ENCODE measurements at places on chromosomes 12 and 14.

GRCh38 chr12:13024531-13024916, 19.7 kb upstream of the FAM234B start:
- DNase-seq: no peak

GRCh38 chr12:89863968-89864367, 155.3 kb upstream of the ATP2B1 start:
- no peak for DNase-seq

- DNase-seq: no peak
Observed at GRCh38 chr14:102810523-102810922, 33.3 kb downstream of the TRAF3 start.

DNA sequence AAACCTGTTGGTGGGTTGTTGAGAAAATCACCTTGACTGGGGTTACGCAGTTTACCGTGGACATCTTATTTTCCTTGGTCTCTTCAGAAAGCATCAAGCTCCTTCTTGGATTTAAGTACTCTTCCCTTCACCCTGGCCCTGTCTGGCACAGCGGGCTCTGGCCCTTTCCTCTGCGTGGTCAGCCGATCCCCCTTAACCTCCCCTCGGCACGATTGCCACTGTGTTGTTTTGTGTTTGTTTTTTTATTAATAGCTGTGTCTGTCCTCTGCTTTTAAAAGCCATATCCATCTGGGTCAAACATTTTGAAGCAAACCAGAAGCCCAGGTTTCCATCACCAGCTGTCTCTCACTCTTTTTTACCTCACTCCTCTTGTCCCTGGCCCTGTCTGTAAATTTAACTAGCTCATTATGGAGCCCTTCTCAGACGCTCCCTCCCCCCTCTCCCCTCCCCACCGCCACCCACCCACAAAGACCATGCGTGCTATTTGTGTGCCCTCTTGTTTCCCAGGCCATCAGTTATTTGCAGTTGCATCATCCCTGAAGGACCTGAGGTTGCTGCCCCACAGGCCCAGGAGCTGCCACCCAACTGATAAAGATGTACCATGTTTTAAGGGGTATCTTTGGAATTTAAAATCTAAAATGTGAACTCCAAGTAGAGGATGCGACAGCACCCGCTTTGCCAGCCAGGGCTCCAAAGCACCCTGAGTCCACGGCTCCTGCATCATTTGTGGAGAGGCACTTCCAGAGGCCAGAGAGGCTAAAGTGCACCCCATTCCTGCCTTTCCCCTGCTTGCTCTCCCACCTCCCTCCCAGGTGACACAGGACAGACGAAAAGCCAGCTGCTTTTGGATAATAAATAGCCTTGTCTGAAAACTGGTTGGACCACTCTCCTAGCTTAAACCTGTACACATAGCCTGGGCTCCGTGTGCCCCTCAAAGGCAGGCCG, 3.9 kb downstream of the BCL11B start:
- no peak for DNase-seq

GRCh38 chr12:86015026-86015425, 140.9 kb downstream of the NTS start:
- DNase-seq: no peak

DNA sequence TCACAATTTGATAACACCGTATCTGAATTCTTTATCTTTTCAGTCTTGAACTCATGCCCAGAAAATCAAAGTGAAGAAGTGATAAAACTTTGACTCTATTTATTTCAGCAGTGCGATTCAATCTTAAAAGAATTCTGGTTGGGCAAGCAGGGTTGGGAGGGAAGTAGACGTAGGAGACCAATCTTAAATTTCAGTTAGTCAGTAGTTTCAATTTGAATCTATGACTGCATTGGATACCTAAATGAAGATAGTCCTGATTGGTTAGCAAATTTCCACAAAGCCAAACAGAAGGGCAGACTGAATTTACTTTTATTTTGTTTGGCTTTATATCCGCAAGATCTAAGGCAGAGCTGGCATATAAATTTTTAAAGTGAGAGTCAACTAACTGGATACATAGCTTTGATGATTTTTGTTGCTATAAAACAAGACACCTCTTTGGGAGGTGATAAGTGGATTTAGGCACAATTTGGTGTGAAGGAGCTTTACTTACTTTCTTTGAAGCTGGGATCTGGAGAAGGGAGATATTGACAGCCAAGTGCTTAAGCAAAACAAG, 2.6 kb downstream of the ACSS3 start:
- no peak for DNase-seq

DNA sequence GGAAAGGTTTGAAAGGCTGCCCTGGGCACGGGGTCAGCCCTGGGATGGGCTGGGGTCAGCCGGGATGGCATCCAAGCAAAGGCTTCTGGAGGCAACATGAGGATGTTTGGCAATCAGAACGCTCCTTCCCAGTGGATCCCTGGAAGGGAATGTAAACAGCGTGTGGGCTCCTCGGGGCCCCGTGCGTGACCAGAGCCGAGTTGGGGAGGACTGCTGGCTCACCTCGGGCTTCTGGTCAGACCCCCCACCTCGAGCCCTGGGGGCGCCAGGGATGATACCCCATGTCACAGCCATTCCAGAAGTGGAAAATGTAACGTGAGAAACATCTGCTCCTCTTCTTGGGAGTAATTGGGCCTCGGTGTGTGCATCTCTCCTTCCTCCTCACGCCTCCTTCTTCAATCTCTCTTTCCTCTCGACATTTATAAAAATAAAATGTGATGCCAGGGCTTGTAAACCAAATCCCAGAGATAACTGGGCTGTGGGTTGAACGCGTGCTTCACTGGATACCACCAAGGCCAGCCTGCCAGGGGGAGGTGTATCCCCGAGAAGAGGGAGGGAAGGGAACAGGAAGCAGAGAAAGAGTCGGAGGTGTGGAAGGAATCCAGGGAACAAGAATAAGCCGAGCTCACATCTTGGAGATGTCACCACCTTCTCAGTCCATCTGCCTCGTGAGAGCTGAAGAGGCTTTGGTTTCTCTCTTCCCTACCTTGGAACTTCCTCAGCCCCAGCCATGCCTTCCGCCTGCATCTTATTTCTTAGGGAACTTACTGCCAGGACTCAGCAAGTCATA, 144.8 kb downstream of the NUAK1 start:
- DNase-seq: no peak

- no peak for DNase-seq
Observed at GRCh38 chr14:98945611-98946570, 326.1 kb downstream of the BCL11B start.

- peak; percentile 55 for DNase-seq
Observed at GRCh38 chr12:117119592-117120198, 20.5 kb upstream of the TESC start.

GRCh38 chr14:101223127-101223526, 319.6 kb upstream of the RTL1 start:
- DNase-seq: peak; percentile 27

GRCh38 chr12:129657179-129657578, 246.6 kb downstream of the TMEM132D start:
- no peak for DNase-seq

DNA sequence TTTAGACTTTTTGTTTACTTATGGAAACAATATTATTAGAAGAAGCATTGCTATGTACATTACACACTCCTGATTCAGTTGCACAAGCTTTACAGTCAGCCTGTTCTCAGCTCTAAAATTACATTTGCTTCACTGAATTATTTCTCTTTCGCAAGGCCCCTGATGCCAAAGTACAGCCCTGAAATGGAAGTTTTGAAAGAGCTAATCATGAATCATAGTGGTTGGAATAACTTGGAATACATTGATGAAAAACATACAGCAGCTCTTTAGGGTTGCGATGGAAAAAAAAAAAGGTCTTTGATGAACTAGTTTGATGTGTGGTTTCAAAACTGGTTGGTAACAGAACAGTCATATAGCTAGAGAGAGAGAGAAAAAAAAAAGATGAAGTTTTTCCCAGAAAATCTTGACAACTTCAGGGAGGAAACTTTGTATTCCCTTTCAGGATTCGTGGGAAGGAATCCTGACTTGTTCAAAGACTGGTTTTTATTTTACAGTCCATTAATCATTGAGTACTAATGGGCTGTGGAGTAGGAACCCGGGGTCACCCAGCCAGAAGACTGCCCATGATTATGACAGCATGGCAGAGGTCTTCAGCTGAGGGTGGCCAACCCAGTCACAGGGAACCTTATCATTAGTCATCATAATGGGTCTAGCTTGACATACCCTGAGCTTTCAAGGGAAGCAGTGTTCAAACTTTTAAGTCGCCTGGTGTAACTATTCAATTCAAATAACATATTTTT, 460.1 kb downstream of the NAV3 start:
- DNase-seq: no peak

GRCh38 chr12:51323966-51324895, at the start of gene BIN2:
Gene BIN2, minus strand, starts transcription at chr12:51324174. Its CDS starts 72 bp downstream, at chr12:51324102.
- DNase-seq: no peak

- DNase-seq: no peak
Observed at GRCh38 chr12:8143261-8143660, 13.6 kb upstream of the ZNF705A start.

DNA sequence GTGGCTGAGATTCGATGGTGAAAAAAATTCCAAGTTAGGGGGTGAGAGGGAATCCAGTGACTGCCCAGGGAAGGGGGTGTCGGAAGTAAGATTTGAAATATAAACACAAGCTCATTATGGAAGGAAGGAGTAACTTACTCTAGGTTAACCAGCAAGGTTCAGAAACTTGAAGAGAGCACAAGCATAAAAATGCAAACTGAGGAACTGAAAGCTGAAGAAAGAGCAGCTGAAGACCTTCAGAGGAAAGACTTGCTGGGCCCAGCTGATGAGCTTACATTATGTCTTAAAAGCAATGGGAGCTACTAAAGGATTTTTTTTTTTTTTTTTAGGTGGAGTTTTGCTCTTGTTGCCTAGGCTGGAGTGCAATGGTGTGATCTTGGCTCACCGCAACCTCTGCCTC, 189.7 kb upstream of the GRIN2B start:
- no peak for DNase-seq

DNA sequence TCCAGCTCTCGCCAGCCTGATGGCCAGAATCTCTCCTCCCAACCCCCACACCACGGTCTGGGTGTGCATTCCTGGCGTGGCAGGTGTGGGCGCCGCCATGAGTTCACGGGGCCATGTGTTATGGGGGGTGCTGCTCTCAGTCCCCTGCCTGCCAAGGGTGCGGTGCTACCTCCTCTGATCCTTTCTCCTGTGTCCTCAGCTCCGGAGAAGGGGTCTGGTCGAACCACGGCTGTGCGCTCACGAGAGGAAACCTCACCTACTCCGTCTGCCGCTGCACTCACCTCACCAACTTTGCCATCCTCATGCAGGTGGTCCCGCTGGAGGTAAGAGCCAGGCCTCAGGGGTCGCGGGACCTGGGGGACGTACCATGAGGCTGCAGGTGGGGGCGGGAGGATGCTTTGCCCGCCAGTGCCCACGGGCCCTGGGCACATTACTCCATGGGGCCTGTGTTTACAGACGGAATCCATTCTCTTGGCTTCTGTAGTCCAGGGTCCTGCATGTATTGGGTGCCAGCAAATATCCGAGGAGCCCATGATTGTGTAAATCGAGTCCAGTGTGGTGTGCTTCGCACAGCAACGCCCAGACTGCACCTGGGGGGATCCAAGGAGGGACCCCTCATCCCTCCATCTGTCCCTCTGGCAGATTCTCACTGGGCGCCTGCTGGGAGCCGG, 130.8 kb downstream of the ADGRD1 start:
- DNase-seq: no peak

GRCh38 chr12:131112700-131113290, 159.1 kb downstream of the ADGRD1 start:
- no peak for DNase-seq

- no peak for DNase-seq
Observed at GRCh38 chr14:71556730-71557129, 375.5 kb upstream of the RGS6 start.

- DNase-seq: no peak
Observed at GRCh38 chr12:118188690-118189371, 52.9 kb downstream of the PEBP1 start.

DNA sequence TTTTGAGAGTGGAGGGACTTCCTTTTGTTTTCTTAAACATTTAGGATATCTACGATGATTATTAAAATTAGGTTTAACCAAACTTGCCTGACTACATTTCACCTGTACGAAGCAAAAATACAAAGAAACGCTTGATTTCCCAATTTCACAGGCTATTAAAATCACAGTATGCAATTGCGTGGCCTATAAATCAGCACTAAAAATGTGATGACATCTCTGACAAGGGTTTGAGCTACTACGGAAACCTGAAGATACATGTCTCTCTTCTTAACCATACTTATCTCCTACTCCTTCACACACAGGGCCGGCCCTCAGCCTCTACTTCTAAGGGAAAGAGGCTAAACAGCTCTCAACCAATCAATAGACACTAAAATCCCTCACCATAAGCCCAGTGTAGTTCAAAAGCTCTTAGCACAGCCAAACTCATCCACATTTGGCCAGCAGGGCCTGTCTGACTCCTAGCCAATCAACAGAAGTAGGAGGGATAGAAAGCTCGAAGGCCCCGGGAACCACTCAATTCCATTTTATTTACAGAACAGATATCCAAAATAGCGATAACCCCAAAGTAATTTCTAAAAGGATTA, 137.3 kb downstream of the FOXN3 start:
- no peak for DNase-seq

- no peak for DNase-seq
Observed at GRCh38 chr12:41188058-41188840, at the start of gene PDZRN4. Gene PDZRN4, plus strand, starts transcription at chr12:41188320.

DNA sequence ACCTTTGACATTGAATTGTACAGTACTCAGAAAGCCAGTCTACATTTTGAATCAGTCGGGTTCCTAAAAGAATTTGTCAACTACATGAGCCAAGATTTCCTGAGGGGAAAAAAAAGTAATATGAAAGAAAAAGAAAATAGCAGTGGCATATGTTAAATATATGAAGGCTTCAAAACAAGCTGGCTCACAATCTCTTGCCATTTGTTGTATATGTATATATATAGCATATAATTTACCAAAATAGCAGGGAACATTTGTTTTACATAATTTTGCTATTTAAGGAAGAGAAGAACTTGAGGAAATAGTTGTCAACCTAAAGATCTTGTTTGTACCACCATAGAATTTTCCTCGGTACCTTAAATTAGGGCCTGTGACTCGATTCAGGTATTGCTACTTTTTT, 16.9 kb downstream of the SVOP start:
- no peak for DNase-seq

GRCh38 chr12:96322720-96323119, 77.5 kb downstream of the CDK17 start:
- DNase-seq: no peak

DNA sequence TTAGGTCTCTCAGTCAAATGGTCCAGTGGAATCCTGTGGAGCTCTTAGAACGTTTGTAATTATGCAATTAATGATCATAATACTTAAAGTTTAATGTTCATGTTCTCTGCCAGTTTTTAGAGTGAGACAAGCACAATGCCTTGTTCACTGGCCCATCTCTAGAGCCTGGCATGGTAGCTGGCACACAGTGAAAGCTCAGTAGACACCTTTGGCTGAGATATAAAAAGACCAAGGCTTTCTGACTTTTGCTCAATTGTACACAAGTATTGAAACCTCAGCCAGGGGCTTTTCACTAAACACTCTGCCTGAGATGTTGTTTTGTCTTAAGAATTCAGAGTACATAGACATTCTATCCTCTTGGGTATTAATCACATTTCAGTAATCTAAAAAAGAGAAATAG, 241.8 kb upstream of the ATP2B1 start:
- DNase-seq: no peak

DNA sequence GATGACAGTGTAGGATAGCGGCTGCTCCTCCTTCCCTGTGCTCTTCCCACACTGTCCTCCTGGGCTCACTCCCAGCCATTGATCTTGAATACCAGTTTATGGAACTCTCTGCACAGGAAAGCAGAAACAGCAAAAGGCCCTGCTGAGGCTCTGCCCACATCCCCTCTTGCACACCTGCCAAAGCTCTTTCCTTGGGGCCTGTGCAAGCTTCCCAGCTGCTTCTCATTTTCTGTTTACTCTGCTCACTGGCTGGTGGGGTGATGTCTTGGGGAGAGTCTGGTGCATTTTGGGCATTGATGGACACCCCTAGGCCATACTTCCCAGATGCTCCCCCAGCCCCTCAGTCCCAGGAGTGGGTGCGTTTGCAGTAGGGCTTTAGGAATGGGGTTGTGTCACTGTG, 361.8 kb downstream of the TMEM121 start:
- DNase-seq: no peak
